ENCODE measurements at places on chromosomes 3 and 15.

GRCh38 chr15:90465930-90466567 is 63.7 kb upstream of the CRTC3 start:
- no peak for DNase-seq

DNA sequence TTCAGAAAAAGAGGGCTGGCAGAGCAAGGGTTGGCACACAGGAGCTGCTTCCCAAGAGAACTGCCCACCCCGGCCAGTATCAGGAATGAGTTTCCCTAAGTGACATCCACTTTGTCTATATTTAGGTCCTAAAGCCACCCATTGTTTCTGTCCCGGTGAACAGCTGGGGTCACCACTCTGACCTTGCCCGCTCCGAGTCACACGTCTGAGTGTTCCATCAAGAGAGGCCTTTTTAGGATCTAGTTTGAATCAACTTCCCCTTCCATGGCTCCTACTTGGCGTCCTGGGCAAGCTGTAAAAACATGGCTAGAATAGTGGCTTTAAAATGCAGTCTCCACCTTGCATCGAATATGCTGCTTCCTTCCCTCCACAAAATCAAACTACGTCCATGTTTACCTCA is 109.6 kb upstream of the ARHGEF3 start:
- DNase-seq = no peak

DNA sequence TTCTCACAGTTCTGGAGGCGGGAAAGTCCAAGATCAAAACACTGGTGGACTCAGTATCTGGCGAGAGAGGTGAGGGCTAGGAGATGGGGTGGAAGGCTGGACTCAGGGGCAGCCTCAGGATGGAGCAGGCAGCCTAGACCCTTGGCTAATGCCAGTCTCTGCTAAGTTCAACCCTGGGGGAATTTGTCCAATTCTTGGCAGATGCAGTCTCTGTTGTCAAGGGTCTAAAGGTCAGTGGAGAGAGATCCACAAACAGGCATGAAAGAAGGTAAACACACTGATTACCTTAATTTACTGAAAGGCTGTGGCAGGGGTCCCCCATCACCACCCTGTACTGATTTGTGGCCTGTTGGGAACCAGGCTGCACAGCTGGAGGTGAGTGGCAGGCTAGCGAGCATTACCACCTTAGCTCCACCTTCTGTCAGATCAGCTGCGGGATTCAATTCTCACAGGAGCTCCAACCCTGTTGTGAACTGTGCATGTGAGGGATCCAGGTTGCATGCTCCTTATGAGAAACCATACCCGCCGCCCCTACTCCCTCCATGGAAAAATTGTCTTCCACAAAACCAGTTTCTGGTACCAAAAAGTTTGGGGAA is 32.5 kb upstream of the RHCG start:
- DNase-seq = no peak

GRCh38 chr3:8856721-8857120 is 87.3 kb upstream of the OXTR start:
- no peak for DNase-seq

DNA sequence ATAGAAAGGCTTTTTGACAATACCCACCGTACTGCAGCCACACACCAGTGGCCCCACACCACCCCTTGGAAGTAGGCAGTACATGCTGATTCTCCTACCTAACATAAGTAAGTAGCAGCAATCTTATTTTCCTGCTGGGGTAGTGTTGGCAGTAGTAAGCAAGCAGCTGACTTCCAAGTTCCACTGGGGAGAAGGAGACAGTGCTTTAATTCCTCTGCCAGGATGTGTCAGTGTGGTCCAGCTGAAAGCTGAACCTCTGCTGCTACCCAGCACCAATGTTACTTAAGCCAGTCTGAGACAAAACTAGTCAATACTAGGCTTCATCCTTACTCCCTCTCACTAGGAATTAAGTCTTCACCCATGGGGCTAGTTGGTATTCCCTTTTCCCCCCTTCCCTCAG is 74.7 kb downstream of the DZIP3 start:
- no peak for DNase-seq

DNA sequence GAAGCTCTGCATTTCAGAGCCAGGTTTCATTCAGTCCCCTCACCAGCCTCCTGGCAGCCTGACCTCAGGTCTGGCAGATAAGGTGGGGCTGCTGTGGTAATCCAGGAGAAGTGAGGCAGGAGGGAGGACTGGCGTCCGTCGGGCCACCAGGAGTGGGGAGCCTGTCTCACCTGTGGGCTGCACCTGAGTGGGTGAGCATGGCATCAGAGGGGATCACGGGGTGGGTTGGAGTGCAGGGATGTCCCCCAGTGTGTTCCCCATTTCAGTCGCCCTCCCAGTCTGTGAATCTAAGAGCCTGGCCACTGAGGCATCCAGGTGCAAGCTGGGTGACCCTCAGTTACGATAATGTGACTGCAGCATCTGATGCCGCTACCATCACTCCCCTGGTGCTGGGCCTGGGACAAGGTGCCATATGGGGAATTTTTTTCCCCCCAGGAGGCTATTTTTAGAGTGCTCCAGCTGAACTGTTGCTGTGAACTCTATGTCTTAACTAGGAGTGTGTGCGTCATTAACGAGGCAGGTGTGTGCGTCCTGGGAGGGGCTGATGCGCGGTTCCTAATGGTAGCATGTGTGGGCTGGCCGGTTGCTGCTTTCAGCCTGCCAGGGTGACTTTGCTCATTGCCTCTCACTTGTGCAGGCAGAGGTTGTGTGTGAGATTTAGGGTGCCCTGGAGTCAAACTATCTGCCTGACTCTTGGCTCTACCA is 165.2 kb downstream of the SLCO3A1 start:
- no peak for DNase-seq

- no peak for DNase-seq
Measured at GRCh38 chr3:96996009-96996408, 181.6 kb downstream of the EPHA6 start.

Measured in GM13977 (cell line).